GM23248 (cell line): ENCODE measurements at places on chromosomes 3 and 15. TPM values are rescaled to one million over a fixed set of nuclear protein-coding genes. Genes with fewer than 3 reads are reported as not detected.

Gene PLAAT1
- not detected in 2 replicates for polyA plus RNA-seq

Gene IMPG2
- polyA plus RNA-seq = 0.04 TPM in 1 of 2 replicates, not detected in the other

Gene IL17RE
- 0.24 and 0.27 TPM in 2 replicates for polyA plus RNA-seq

Gene NR2F2
- polyA plus RNA-seq = 23.8 and 25.1 TPM in 2 replicates

Gene SENP7
- 2.9 and 3.5 TPM in 2 replicates for polyA plus RNA-seq

Gene KNSTRN
- 37.7 and 37.8 TPM in 2 replicates for polyA plus RNA-seq

Gene FAIM
- polyA plus RNA-seq = 19.8 and 21.8 TPM in 2 replicates

Gene LRRK1
- 5.9 and 6.4 TPM in 2 replicates for polyA plus RNA-seq

Gene IGSF10
- 0.09 and 0.19 TPM in 2 replicates for polyA plus RNA-seq

Gene ISL2
- 0.68 and 0.98 TPM in 2 replicates for polyA plus RNA-seq

Gene PYGO1
- 1.5 and 1.6 TPM in 2 replicates for polyA plus RNA-seq

Gene RETNLB
- polyA plus RNA-seq = not detected in 2 replicates

Gene ZNF609
- 3.8 and 6.3 TPM in 2 replicates for polyA plus RNA-seq

Gene ECE2
- not detected in 2 replicates for polyA plus RNA-seq

Gene PARP14
- polyA plus RNA-seq = 4.5 and 5.6 TPM in 2 replicates

Gene ZPLD1
- 0.09 TPM in 1 of 2 replicates, not detected in the other for polyA plus RNA-seq
